GOT3 (cell line): ENCODE measurements at places on chromosomes 4 and X.

- DNase-seq = no peak
Observed at GRCh38 chr4:82885410-82885809, 5.5 kb downstream of the SEC31A start.

DNA sequence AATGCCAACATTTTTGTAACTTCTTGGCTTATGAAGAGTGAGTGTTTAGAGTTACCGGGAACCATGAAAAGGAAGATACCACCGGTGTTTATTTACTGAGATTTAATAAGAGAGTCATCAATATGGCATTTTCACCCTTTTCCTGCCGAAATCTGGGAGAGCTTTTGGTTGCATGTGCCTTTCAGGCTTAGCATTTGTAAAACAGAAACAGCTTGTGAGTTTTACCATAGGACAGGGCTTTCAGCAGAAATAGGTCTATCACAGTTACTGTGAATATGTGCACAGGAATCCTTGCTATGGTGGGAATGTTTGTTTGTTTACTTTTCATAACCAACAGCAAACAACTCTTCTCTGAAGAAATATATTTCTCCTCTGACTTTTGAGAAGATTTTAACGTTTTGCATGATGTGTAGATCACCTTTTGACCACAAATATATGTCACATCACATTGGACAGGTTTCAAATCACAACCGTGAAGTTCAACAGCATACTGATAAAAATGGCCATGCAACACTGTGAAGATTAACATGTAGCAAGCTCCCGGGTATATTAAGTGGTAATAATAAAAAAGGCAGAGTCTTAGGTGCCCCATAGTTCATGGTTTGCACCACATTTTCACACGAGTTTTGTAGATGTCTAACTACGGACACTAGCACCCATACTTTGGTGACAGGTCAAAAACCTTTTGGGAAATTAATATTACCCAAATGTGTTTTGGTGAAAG lies 21.3 kb downstream of the ARHGAP24 start:
- DNase-seq = no peak

GRCh38 chrX:153959649-153960048 lies 12.0 kb downstream of the HCFC1 start:
- DNase-seq = no peak

GRCh38 chr4:27568952-27569319 lies 708.3 kb downstream of the STIM2 start:
- DNase-seq = no peak

DNA sequence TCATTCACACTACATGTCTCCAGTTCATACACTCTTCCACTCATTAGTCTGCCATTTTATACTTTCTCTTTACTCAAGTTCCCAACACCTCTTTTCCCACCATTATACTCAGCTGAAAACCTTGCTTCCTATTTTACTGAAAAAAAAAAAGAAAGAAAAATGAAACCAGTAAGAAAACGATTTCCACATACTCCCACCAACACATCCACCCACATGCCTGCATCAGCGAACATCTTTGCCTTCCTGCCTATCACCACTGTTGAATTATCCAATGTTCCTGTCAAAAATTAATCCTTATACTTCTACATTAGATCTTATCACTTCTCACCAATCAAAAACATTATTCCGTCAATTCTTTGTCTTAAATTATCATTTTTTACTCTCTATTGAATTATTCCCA lies 188.1 kb upstream of the FAM241A start:
- no peak for DNase-seq

DNA sequence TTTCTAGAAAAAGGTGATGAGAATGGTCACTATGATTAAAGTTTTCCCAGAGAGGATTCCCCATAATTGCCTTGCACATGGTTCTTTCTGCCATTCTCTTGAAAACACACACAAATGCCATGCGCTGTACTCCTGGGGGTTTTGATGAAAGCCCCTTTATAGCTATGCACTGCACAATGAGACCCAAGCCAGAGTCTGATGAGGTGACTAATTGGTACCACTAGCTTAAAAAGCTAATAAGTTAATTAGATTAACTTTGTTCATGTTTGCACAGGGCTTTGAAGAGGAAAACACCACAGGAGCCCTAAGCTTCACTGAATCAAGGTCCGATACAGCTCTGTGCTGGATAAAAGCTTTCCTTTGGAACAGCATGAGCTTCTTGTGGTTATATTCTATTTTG lies 132.2 kb downstream of the NKX6-1 start:
- no peak for DNase-seq

GRCh38 chr4:17068891-17069290 lies 170.4 kb upstream of the LDB2 start:
- DNase-seq = no peak

- no peak for DNase-seq
Observed at GRCh38 chrX:47215291-47215900, 3.1 kb upstream of the CDK16 start.

DNA sequence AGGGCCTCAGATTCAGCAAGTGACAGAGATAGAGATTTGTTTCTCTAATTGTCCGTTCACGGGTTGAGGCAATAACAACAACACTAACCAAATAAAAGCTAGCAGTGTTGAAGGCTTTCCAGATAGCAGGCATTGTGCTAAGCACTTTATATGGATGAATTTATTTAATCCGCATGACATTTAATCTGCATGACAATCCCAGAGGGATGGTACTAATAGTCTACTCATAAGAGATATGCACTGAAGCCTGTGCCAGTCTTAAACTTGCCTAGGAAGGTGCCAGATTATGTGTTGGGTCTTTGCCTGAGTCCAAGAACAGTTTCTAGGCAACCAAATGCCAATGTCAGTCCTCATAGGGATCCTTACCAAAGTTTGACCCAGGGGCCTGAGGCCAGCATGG lies 37.7 kb upstream of the FAT1 start:
- DNase-seq = no peak

DNA sequence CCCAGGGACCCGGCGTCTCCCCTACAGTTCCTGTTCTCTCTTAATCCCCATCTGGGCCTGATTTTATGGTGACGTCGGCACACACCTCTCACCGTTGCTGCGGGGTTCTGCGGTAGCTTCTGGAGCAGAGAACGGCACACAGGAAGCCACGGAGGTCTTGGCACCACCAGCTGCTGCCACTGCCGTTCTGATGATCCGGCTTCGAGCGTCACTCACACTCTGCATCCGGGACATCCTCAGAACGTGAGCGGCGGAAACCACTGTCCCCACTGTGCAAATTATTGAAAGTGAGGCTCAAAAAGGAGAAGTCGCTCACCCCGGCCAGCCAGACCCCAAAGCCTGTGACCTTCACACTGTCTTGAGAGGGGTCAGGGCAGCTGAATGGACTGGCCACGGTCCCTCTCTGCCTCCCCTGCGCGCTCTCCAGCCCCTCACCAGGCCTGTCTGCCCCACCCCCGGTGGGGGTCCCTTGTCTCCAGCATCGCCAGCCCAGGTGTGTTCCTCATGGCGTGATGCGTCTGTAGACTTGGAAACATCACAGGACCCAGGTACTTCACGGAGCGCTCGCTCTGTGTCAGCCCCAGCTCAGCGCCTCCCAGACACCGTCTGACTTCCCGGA lies 201.1 kb downstream of the AFAP1 start:
- no peak for DNase-seq

DNA sequence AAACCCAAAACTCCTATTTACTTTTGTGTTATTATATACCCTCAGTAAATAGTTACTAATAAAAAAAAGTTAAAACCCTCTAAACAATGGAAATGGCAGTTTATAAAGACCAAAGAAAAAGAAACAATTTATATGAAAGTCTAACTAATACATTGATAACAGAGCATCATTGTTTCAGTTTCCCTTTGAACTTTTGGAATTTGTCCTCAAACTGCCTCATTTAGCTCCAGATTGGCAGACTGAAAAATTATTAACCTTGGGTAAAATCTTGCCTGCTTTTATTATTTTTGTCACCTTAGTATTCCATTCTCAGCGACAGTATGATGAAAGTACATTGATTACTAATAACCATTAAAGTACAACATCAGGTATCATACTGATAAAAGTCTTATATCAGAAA lies 124.0 kb downstream of the PDE5A start:
- DNase-seq = no peak

GRCh38 chr4:108834835-108835384 lies 72.1 kb upstream of the ETNPPL start:
- DNase-seq = no peak

DNA sequence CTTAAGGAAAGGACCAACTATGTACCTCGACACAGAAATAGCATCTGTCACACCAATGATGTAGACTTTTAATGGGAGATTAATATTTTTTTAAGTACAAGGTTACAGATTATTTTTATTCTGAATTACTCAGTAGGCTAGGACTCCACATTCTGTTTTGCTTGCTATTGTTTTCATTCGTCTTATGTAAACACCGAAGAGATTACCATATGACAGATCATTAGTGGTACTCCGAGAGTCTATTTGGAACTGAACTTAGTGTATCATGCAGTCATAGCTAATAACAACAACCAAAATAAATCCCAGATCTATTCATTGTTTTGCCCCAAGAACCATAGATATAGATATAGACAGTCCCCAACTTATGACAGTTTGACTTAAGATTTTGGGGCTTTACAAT lies 139.7 kb upstream of the SPRY1 start:
- DNase-seq = no peak

DNA sequence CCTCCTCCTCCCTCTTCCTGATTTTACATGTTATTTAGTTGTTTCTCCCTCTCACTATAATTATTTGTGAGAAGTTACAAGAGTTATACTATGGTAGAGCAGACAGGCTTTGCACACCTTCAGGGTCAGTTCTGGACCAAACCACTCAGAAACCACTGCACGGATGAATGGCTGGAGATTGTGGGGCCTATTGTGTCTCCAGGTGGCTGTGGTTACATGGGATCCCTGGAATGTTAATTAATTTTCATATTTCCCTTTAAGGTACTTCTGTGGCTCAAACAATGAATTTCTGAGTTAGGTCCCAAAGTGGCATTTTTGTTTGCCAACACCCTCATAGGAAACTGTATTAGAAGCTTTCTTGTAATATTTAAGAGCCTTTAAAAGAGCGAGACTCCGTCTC lies 151.9 kb downstream of the BMPR1B start:
- no peak for DNase-seq

DNA sequence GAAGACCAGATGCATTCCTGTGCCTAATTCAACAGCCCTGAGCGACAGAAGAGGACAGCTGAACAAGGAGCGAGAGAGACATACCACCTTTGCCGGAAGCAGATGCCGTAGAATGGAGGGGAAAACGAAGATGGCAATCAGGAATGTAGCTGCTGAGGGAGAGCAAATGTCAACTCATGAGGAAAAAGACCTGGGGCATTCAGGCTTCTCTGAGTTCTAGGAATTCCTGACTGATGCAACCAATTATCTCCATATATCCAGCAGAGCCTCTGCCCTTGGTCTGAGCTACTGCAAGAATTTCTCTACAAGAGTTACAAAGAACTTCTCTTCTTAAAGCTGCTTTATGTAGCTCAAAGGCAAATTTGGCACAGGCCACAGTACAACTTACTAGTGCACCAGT lies 40.5 kb upstream of the INPP4B start:
- no peak for DNase-seq

DNA sequence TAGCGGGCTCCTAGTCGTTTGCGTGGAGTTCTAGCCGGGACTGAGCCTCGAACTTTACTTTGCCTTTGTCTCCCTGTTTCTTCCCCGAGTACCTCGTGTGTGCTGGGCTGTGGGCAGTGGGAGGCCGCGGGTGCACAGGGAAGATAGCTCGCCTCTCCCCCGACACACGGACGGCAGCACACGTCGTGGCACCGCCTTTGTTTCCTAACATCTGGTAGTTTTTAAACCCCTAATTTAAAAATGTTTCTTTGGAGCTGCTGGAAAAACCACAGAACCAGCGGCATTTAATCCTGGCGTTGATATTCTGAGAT lies 866 bp downstream of the RBM46 start:
- no peak for DNase-seq

- no peak for DNase-seq
Observed at GRCh38 chrX:122934131-122934530, 249.9 kb upstream of the GRIA3 start.

DNA sequence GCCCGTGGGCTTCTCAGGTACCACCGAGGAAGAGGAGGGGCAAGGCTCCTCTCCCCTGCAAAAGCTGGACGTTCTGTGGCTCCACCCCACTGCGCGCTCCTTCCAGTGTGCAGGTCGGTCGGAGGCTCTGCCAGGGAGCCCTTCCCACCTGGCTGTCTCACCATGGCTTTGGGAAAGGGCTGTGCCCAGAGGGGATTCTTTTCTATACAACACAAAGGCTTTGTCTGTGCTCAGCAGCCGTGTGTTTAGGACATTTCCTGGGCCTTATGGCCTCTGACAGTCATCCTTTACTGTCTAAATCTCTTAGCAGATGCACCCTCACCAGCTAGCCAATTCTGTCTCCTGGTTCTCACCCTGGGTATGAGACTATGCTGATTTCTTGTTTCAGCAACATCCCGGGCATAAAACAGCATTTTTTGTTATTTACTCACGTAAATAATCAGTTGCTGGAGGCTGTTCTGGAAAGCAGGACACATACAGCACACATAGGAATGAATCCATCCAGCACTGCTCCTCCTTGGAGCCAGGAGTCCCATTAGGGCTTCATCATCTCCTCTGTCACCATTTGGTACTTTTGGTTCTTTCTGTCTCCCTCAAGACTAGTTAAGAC lies 20.4 kb upstream of the ATXN3L start:
- DNase-seq = no peak

GRCh38 chr4:123409334-123409733 lies 12.7 kb downstream of the SPRY1 start:
- no peak for DNase-seq

GRCh38 chrX:84160736-84161135 lies 27.3 kb downstream of the RPS6KA6 start:
- DNase-seq = no peak

DNA sequence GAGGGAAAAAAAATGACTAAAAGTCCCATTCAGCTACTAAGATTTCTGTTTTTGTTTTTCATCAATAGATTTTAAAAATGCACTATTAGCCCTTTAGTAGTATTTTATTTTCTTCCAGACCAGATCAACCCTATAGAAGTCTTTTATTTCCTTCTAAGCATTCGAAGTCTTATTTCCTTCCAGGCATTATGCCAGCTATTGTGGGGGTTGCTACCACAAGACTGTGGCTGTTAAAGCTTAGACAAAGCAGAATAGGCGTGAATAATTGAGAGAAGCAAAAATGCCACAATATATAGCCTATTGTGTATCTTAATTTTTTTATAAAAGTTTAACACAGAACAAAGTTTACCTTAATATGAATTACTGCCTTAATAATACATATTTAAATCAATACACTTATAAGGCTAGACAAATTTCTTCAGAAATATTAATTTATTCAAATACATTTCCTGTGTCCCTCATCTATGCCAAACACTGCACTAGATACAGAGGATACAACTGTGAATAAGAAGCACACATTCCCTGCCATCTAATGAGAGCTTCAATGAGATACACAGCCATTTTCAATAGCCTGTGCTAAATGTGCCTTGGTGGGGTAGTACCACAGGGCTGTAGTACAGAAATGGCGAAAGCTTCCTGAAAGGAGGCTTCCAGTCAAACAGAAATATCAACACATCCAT lies 33.1 kb downstream of the SLC10A7 start:
- no peak for DNase-seq

GRCh38 chr4:184100297-184100885 lies 117.3 kb downstream of the ENPP6 start:
- no peak for DNase-seq
